ENCODE measurements at places on chromosomes 3 and 15.
A peak's percentile ranks its signal among the peaks of the same experiment; 100 is the strongest.

DNA sequence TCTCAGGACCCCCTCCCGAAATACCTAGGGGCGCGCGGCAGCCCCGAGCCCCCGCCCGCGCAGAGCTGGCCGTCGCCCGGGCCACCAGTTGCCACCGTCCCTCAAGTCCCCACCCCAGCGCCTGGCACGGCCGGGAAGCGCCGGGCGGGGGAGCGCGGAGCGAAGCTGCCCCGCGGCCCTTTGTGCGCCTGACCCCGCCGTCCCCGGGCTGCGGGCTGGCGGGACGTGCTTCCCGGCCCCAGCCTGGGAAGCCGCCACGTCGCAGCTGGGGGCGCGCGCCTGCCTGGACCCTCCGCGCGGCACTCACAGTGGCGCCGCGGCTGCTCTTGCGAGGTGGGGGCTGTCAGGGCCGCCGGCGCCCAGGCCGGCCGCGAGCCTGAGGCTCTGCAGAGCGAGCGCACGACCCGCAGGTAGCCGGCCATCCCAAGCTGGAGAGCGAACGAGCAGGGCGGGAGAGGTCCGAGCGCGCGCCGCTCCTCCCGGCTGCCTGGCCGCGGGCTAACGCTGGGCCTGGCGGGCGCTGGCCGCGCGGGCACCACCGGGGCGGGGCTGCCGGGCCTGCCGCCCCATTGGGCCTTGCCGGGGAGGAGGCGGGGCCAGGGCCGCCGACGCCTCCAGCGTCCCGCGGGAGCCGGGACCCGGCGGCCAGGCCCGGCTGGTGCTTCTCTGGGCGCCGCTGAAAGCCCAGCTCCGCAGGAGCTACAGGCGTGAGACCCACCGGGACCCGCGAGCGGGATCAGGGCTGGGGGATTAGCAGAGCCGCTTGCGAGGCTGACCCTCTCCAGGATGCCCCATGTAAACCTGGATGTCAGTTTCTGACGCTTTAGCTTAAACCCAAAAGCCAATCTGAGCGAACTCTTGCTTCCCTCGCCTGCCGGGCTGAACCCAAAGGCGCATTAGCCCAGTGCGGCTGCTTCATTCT, at the start of gene IDH2:
TSS of gene IDH2 (minus strand) at position 500 of the 922 bp plus-strand sequence. CDS start at position 422, 78 bp downstream.
- DNase-seq: peak; percentile 69

DNA sequence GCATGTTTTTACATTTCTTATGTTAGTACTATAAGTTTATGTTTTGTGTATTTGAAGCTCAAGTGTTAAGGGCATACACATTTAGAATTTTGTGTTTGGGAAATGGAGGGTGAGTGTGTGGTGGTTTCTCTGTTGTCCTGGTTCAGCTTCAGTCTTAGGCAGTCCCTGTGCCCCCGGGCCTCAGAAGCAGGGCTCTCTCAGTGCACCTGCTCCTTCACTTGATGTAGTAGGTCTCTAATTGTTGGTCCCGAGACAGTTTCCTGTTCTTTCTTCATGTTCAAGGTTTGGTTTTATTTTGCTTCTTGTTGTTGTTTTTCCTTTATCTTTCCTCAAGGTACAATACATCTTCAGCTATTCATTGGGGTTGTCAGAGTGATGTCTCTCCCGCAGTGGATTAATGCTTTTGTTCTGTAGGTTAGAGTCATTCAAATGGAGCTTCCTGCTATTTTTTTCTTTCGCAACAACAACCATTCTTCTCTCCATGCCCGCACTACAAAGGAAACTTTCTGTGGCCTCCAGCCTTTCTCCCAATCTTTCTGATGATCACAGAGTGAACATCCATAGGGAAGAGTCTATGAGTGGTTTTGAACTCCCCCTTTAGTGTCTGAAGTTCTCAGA, 177.8 kb upstream of the GOLGA6L4 start:
- DNase-seq: no peak

- DNase-seq: no peak
Observed at GRCh38 chr3:13824521-13825310, 55.2 kb downstream of the WNT7A start.

- no peak for DNase-seq
Observed at GRCh38 chr15:75109021-75109735, 85.8 kb downstream of the PPCDC start.

- DNase-seq: no peak
Observed at GRCh38 chr15:81322676-81323253, 1.2 kb downstream of the STARD5 start.

DNA sequence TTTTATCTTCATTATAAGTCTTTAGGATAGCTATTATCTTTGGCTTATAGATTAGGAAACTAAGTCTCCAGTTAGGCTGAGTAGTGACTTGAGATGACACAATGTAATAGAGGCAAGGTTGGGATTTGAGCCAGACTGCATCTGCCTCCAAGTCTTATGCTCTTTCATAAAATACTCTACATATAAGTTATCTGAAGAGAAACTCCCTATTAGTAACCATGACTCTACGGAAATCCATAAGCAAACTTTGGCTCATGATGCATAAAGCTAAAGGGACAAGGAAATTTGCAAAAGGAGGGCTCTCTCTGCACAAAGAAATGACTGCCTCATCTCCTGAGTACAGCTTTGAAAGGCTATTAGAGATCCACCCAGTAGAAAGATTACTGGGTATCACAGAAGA, 77.6 kb upstream of the FRMD4B start:
- no peak for DNase-seq

DNA sequence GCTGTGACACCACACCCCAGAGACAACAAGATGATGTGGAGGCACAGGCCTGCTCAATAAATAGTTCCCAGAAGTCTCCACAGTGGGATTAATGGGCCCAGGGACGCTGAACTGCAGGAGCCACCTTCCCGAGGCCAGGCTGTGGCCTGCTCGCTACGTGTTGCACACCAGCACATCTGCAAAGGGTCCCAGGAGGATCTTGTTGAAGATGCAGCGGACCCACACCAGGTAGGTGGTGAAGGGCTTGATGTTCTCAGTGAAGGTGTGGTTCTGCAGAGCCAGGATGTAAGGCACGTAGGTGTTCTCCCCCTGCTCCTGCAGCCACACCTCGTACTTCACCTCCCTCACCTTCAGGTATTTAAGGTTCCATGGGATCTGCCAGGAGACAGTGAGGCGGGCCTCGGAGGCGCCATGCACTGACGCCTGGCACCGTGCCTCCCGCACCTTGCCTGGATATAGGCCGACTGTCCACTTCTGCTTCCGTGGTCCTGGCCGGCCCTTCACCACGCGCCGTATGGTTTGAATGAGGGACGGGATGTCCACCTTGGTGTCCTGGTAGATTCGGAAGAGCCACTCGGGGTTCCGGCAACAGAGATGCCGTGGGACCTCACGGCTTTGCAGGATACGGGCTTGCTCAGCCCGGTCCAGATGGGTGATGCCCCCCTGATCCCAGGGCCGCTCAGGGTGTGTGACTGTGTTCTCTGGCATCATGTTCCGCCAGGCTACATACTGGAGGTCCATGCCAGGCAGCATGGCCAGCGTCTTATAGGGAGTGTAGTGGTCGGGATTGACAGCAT, 26.1 kb downstream of the POMGNT2 start:
- no peak for DNase-seq

DNA sequence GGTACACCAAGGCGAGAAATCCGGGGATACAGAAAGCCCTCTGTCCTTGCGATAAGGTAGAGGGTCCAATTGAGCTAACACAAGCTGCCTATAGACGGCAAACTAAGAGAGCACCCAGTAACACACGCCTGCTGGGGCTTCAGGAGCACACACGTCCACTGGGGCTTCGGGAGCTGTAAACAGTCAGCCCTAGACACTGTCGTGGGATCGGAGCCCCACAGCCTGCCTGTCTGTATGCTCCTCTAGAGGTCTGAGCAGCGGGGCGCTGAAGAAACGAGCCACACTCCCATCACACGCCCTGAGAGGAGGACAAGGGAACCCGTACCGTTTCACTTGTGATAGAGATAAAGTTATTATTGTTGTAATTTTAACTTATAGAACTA, 486 bp downstream of the SAMMSON start:
- DNase-seq: no peak

DNA sequence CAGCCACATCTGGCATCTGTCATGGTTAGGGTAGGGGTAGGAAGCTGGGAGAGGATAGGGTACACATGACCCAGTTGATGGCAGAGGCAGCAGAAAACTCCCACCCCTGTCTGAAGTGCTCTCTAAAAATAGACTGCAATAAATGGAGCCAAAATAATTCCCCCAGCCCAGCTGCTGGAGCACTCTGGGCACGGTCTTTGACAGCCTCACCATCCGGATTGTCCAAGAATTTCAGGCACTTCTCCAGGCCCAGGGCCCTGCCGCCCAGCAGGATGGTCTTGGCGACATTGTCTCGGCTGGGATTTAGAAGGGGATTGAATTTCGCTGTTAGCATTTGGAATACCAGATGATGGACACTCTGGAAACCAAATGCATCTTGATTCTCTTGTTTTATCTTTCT, 103.7 kb downstream of the IQSEC1 start:
- DNase-seq: no peak

GRCh38 chr3:156808025-156808424, 18.1 kb upstream of the LEKR1 start:
- peak; percentile 60 for DNase-seq

GRCh38 chr15:67061811-67062368, 3.5 kb upstream of the SMAD3 start:
- DNase-seq: no peak

DNA sequence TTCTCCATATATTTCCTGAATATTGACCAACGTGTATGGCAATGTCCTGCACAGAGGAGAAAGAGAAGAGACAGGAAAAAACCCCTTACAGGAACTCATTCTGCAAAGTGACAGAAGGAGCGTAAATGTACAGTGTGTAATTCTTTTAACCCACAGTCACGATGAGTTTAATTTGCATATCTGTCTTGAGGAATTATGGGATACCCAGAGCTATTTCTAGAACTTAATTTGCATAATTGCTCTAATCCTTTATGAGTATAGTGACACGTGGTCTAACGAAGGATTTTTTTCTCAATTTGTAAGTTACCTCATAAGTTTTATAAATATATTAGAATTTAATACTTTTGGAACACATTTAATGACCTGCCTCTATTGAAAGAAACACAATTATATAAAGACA, 9.8 kb downstream of the GPR27 start:
- no peak for DNase-seq

- DNase-seq: no peak
Observed at GRCh38 chr15:85568261-85568808, 187.9 kb downstream of the AKAP13 start.

GRCh38 chr15:67063689-67064606, 1.5 kb upstream of the SMAD3 start:
- DNase-seq: no peak

DNA sequence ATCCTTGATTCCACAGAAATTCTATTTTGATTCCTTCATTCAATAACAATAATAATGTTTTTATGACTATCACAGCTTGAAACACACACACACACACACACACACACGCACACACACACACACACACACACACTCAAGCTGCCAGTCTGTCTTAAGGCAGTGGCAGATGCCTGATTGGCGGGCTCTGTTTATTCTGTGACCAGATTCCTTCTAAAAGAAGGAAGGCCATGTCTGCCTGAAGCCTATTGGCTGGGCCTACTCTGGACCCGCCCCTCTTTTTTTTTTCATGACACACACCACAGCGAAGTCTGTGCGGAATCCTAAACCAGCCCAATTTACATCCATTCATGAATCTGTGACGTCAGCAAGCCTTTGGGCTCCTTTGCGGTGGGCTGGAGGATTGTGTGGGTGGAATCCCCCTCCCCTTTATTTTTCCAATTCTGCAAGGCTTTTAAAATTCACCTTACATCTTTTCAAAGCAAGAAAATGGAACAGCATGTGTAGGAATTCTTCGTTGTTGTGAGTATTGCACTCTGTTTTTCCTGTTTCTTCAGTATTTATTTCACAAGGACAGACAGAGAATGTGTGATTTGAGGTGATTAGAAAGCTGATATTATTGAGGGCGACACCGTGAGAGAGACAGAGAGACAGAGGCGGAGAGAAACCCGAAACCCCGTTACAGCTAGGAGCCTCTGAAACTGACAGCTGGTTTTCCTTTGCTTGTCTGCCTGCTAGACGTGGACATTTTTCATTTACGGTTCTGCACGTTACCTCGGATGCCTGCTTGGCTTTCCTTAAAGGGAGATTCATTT, at the start of gene MAP3K13:
TSS of gene MAP3K13 (plus strand) at position 287 of the 812 bp plus-strand sequence. CDS start 65,446 bp downstream, outside the sequence.
- peak; percentile 98 for DNase-seq

- no peak for DNase-seq
Observed at GRCh38 chr3:126406389-126407296, 11.9 kb downstream of the CFAP100 start.

DNA sequence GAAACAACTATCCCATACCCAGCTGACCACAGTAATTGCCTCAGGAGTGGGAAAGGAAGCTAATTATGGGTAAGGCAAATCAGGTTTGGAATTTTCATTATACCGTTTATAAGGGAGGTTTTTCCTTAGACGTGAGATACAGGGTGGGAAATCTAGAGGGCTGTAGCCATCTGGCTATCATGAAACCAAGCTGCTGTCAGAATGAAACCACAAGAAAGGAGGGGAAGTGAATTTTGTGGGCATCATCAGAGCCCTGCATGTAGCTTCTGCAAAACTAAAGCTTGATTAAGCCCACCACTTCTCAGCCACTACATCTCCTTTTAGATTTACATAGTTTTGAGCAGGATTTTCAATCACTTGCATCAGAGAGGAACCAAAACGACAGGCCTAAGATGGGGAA, 893.5 kb downstream of the TUSC7 start:
- no peak for DNase-seq

- DNase-seq: no peak
Observed at GRCh38 chr3:132622761-132623160, 25.7 kb downstream of the ACKR4 start.

All from LHCN-M2 (cell line).